Right cardiac atrium (tissue), 5 donors: ENCODE measurements at places on chromosomes 6 and 20. TPM values are rescaled to one million over a fixed set of nuclear protein-coding genes. Genes with fewer than 3 reads are reported as not detected.

VIP gene
- 0.66 TPM for total RNA-seq

SDCBP2 gene
- 2.1 TPM for total RNA-seq

TNF gene
- total RNA-seq = 0.71 TPM

TP53INP2 gene
- total RNA-seq = 133 TPM

RIPOR3 gene
- total RNA-seq = 2.4 TPM

KCNG1 gene
- 1.1 TPM for total RNA-seq

LTA gene
- total RNA-seq = not detected

NHSL1 gene
- total RNA-seq = 35.4 TPM

CD109 gene
- total RNA-seq = 18.4 TPM

SAMD3 gene
- not detected for total RNA-seq

GSTA1 gene
- total RNA-seq = not detected

XKR7 gene
- total RNA-seq = not detected

CAGE1 gene
- total RNA-seq = 0.11 TPM

SLC17A2 gene
- not detected for total RNA-seq

SLC44A4 gene
- not detected for total RNA-seq

AGER gene
- total RNA-seq = 3.6 TPM

ATP9A gene
- 19.4 TPM for total RNA-seq

HLA-DPA1 gene
- 49.5 TPM for total RNA-seq

SLC26A8 gene
- total RNA-seq = not detected

ISM1 gene
- total RNA-seq = 0.23 TPM

SPATS1 gene
- total RNA-seq = not detected

MRAP2 gene
- total RNA-seq = 1.4 TPM

PTPRT gene
- total RNA-seq = 0.40 TPM

BHLHE23 gene
- total RNA-seq = not detected

TSHZ2 gene
- total RNA-seq = 6.9 TPM

PYGB gene
- total RNA-seq = 154 TPM

PACSIN1 gene
- total RNA-seq = 9.6 TPM

SSR1 gene
- total RNA-seq = 87.9 TPM

TAGAP gene
- total RNA-seq = 1.2 TPM

MATN4 gene
- total RNA-seq = 0.15 TPM

EXOC2 gene
- total RNA-seq = 12.9 TPM

BPIFB1 gene
- total RNA-seq = not detected

ZSCAN23 gene
- total RNA-seq = 1.9 TPM

MAP7 gene
- 2.5 TPM for total RNA-seq
